ENCODE measurements at places on chromosomes 7 and 10.

DNA sequence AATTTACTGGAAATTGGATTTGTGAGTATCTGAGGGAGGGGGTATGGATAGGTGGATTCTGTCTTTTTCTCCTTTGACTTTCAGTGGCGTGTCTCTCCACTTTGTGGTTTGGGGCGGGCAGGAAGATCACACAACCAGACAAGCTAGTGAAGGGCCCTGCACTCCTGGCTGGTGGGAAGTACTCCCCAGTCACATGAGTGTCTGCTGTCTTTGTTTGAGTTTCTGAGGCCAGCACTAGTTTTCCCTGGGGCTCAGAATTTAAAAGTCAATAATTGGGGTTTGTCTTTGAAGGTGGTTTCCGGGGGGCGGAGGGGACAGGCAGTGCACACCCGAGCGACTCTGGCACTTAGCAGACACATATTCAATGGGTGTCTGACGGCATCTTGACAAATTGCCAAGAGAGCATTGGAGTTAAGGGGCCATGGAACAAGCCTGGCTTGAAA, 120.1 kb downstream of the WDFY4 start:
- DNase-seq, result no peak

GRCh38 chr10:125411724-125412123, 251.4 kb upstream of the CTBP2 start:
- no peak for DNase-seq

DNA sequence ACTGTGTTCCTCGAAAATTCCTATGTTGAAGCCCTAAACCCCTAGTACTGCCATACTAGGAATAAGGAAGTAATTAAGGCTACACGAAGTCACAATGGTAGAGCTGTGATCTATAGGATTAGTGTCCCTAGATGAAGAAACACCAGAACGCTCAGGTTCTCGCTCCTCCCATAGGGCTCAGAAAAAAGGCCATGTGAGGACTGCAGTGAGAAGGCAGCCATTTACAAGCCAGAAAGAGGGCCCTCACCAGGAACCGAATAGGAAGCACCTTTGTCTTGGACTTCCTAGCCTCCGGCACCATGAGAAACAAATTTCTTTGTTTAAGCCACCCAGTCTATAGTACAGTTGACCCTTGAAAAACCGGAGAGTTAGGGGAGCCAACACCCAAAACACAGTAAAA, 46.2 kb downstream of the CACUL1 start:
- no peak for DNase-seq

DNA sequence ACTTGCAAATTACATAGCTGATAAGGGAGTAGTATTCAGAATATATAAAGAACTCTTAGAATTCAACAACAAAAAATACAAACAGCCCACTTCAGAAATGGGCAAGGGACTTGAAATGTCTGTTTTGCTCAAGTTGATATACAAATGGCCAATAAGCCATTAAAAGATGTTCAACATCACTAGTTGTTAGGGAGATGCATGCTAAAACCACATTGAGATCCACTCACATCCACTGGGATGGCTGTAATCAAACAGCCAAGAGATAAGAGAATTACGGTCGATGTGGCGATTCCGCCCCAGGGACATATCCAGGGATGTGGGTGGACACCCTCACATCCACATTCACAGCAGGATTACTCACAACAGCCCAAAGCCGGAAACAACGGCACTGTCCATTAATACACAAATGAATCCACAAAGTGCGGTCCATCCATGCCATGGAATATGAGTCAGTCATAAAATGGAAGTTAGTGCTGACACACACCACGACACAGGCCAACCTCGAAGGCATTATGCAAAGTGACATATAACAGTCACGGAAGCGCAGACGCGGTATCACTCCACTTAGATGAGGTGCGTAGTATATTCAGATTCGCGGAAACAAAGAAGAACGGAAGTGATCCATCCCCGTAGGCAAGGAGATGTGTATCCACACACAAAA, 227.8 kb downstream of the DNAJB6 start:
- DNase-seq, result no peak

DNA sequence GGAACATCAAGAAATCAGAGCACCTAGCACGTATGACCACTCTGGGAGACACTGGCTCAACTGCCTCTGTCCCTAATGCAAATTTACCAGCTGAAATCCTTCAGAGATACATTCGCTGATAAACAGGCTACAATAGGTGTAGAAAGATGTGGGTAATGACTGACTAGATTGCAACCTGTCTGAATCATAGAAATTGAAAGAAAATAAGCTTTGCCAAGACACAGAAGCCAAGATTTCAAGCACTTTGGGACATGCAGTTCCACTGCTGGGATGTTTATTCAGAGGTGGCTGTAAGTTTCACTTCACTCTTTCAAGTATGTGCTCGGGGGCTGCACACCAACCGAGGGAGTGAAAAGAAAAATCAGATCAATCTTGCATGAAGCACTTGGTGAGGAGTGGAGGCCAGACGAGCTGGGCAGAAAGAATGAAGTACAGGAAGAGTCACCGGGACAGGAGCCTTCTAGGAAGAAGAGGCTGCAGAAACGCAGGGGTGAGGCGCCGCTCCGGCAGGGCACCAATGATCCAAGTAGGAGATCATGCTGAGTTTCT, 276.7 kb downstream of the PARD3 start:
- no peak for DNase-seq

- no peak for DNase-seq
Observed at GRCh38 chr10:132397671-132398565, 918 bp downstream of the PWWP2B start.

DNA sequence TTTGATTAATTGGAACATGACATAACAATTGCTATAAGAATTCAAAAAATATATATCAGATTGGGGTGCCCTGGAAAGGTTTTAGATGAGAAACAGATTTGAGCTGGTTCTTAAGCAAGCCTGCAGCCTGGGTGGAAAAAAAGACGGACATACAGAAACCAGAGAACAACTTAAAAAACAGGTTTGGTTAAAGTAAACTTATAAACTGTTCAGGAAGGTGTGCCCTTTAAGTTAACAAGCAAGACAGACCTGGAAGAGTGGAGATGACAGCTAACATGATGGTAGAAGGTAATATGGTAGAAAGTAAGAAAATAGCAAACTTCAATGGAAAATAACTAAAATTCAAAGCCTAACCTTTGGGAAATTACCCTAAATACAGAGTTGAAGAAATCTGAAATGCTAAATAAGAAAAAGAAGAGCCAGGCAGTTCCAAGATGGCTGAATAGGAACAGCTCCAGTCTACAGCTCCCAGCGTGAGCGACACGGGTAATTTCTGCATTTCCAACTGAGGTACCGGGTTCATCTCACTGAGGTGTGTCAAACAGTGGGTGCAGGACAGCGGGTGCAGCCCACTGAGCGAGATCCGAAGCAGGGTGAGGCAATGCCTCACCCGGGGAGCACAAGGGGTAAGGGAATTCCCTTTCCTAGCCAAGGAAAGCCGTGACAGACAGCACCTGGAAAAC, 52.2 kb downstream of the CADPS2 start:
- DNase-seq, result no peak

DNA sequence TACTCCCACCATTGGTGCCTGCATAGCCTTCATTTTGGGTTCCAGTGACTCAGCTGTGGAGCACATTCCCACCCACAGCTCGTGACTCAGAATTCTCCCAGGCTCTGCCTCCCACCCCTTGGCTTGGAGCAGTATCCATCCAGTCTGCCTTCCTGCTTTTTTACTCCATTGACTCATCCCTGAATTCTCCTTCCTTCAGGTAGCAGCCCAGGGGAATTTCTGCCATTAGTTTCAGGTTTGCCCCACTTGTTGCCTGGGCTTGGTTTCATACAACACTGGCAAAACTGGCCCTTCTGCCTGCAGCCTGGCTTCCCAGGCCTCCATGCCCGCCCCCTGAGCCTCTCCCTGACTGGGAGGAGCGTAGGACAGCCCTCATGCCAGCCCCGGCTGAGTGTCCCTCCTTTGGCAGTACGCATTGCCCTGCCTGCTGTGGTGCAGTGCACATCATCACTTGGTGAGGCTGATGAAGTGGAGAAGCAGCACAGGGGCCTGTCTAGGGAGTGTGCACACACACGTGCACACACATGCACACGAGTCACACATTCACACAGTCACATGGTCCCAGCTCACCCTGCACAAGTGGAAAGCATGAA, 55.0 kb downstream of the SNX10 start:
- DNase-seq, result no peak

- no peak for DNase-seq
Observed at GRCh38 chr7:101589052-101589451, 40.0 kb downstream of the MYL10 start.

DNA sequence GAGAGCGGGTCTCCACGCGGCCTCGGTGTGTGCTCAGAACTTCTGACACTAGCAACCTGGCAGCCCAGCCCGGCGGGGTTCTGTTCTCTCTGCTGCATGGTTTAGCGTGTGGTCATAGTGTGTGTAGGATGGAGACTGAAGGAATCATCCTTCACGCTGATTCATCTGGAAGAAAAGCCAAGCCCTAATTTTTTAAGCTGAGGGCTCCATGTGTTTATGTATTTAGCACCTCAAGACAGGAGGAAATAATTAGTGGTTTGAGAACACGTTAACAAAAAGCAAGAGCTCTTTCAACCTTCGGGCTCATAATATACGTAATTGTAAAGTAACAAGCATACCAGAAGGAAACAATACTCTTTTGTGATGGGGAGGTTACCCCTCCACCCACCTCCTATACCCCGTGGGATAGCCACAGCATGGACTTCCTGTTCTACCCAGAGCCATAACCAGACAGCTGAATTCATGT, 504.6 kb upstream of the MKI67 start:
- DNase-seq, result no peak

- peak; percentile 15 for DNase-seq
Observed at GRCh38 chr10:70885931-70886903, 2.1 kb downstream of the PCBD1 start.

DNA sequence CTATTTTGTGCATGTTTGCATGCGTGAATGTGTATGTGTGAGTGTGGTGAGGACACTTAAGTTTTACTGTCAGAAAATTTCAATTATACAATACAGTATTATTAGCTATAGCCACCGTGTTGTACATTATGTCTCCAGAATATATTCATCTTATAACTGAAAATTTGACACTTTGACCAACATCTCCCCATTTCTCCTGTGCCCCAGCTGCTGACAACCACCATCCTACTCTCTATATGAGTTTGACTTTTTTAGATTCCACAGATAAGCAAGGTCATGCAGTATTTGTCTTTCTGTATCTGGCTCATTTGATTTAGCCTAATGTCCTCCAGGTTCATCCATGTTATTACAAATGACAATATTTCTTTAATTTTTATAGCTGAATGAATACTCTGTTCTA, 195.0 kb downstream of the GPR37 start:
- DNase-seq, result no peak

- DNase-seq, result no peak
Observed at GRCh38 chr10:103273041-103273441, 3.9 kb upstream of the INA start.

GRCh38 chr7:25901658-25902057, 250.3 kb upstream of the NFE2L3 start:
- DNase-seq, result no peak

GRCh38 chr10:12177642-12178041, 18.0 kb downstream of the NUDT5 start:
- no peak for DNase-seq

- no peak for DNase-seq
Observed at GRCh38 chr10:31262672-31263071, 56.3 kb upstream of the ZEB1 start.

DNA sequence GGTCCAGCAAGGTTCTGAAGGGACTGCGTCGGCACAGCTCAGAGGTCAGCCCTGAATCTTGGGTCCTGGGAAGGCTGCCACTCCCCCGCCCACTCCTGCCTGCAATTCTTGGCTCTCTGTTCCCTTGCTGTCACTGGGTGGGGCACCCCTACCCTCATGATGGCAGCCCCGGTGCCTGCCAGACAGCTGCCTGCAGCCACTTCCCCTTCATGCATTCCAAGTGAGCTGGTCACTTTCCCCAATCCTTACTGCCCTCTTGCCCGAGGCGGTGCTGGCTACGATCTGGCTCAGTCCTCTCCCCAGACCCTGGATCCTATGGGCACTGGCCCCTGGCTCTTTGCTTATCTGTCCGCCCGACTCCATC, 14.2 kb downstream of the MYL10 start:
- no peak for DNase-seq

- no peak for DNase-seq
Observed at GRCh38 chr10:71367271-71367670, 29.4 kb upstream of the CDH23 start.

DNA sequence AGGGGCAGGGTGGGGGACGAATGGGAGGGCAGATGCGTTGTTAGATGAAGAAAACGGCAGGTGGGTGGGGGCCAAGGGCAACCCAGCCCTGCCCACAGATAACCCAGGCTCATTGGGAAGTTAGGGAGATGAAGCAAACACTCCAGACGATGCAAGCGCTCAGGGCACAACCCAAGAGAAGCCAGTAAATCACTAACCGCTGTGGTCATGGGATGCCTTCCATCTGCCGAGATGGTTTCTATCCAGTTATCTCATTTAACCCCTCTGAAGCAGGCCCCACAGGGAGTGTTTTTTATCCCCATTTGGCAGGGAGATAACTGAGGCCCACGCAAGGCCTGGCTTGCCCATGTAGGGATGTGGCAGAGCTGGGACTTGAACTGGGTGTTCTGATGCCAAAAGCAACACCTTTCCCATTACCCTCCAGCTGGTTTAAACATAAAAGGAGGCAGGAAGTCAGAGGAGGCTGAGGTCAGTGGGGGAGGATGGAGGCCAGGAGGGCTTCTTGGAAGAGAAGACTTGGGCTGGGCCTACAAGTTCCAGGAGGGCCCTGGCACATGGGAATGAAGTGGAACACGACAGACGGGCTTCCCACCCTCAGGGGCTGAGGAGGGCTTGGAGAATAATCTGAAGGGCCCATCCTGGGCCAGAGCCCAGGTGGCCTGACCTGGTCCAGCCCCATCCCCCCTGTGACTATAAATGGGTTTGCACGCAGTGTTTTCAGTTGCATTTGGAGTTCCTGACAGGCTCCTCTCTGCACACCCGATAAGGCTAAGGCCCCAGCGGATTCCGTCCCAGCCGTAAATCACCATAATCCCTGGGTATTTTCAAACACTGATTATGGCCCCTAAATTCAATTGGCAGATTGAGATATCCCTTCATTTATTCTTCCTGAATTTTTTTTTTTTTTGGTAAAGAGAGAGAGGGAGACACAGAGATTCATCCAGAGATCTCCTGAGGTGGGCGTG, 80.9 kb downstream of the NEURL1 start:
- DNase-seq, result no peak

DNA sequence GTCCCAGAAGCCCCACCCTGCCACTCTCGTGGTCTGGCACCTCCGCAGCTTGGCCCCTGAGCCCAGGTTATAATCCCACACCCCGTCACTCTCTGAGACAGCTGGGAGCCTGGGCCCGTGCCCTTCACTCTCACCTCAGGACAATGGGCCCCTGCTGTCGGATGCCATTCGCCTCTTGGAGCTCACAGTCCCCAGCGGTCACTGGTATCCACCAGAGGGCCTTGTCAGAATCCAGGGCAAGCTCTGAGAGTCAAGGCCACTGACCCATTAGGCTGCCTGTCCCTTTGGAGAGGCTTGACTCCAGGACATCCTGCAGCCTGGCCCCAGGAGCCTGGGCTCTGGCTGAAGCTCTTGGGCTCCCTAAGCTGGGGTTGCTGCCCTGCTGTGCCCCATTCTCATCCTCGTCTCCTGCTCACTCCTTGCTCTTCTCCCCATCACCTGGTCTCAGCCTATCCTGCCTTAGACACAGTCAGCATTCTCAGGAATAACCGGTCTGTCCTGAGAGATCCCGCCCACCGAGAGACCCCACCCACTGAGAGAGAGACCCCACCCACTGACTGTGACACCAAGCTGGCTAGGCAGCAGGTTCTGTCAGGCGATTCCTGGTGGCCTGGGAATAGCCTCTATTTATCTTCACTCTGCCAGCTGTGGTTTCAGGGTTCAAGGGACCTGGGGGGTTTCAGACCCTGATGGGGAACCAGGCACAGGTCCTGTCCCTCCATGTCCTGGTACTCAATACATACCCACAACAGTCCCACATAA, 27.7 kb downstream of the CPXM2 start:
- DNase-seq, result no peak

GRCh38 chr10:6461961-6462360, 118.1 kb downstream of the PRKCQ start:
- no peak for DNase-seq
